ENCODE measurements at places on chromosomes 2 and 18. TPM values are rescaled to one million over a fixed set of nuclear protein-coding genes. Genes with fewer than 3 reads are reported as not detected.

The RPS27A gene
- total RNA-seq = 1,333 TPM

The REG1B gene
- total RNA-seq = not detected

The ASXL3 gene
- total RNA-seq = 5.4 TPM

The NDC80 gene
- 0.37 TPM for total RNA-seq

The MYO7B gene
- total RNA-seq = 0.38 TPM

The ARHGAP25 gene
- total RNA-seq = 40.8 TPM

DNA sequence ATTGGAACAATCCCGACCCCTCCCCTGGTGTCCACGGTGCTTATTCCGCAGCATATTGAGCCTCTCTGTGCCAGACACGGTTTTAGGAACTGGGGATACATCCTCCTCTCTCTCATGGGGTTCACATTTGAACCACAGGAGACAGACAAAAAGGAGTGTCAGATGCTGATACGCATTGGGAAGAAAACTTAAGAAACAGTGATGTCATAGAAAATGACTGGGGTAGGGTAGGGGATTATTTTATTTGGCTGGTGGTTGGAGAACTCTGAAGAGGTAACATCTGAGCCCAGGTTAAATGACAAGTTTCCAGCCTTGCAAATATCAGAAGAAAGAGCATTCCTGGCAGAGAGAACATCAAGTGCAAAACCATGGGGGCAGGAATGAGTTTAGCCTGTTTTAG lies 344.5 kb downstream of the DPP10 start:
- DNase-seq = no peak

GRCh38 chr2:117470311-117471095 lies 344.0 kb upstream of the DDX18 start:
- no peak for DNase-seq

GRCh38 chr2:46438794-46439193 lies 40.6 kb upstream of the TMEM247 start:
- DNase-seq = no peak

GRCh38 chr2:46470114-46470628 lies 9.2 kb upstream of the TMEM247 start:
- DNase-seq = no peak

- DNase-seq = no peak
Measured at GRCh38 chr2:131493199-131493968, 1.2 kb upstream of the MZT2A start.

- no peak for DNase-seq
Measured at GRCh38 chr2:30031184-30031583, 109.8 kb upstream of the ALK start.

DNA sequence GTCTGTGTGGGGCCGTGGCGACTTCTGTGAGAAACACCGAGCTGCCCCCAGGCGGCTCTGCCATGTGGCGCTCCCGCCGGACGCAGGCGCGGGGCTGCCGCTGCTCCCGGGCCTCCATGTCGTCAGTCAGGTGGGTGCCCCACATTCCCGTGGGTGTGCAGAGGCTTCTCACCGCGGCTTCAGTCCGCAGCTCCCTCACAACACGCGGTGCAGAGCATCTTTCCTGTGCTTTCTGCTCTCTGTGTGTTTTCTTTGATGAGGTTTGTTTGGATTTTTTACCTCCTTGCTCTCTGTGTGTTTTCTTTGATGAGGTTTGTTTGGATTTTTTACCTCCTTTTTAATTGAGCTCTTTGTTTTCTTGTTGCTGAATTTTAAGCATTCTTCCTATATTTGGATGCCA lies 13.0 kb downstream of the AQP12A start:
- DNase-seq = no peak

DNA sequence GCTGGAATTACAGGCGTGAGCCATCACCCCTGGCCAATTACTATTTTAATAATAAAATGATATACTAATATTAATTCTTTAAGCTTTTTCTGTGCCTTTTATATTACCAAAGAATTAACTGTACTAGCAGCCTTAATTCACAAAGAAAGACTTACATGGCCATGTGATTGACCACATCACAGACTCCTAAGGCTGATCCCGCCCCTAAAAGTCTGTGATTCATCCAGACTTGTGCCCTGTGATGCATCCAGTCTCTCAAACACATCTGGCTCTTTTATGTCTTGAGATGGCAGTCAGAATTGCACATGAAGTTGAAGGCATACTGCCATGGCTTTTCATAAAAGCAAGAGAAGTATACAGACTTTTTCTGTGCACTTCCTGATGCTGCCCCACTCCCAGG lies 91.7 kb downstream of the DTNA start:
- no peak for DNase-seq

- DNase-seq = no peak
Measured at GRCh38 chr2:235744161-235744560, 250.3 kb downstream of the AGAP1 start.

- DNase-seq = no peak
Measured at GRCh38 chr2:88885679-88886416, 194.4 kb downstream of the RPIA start.

DNA sequence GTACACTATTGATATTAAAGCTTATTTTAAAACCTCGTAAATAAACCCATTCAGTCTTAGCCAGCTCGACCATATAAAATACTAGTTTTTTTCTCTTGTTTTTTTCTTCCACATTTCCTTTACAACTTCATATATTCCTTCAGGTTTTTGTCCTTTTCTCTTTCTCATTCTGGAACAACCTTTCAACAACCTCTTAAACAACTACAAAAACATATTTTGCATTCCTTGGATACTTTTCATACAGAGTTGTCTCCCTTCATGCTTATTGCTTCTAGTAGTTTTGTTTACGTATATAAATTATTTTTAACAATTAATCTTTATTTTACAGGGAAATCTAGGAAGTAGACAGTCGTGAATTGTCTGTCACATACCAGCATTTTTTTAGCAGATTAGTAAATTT lies 41.2 kb downstream of the COMMD1 start:
- no peak for DNase-seq

- no peak for DNase-seq
Measured at GRCh38 chr2:52222128-52222527, 1190.2 kb upstream of the NRXN1 start.

GRCh38 chr18:30940952-30941539 lies 101.5 kb downstream of the DSC3 start:
- DNase-seq = no peak

GRCh38 chr18:69580107-69580506 lies 179.4 kb downstream of the DOK6 start:
- DNase-seq = no peak
